Upper lobe of left lung (tissue), 6 donors: ENCODE measurements at places on chromosomes 4 and X.

- no peak for DNase-seq
These were observed 121.3 kb upstream of the WDR17 start for GRCh38 chr4:175944126-175944910.

DNA sequence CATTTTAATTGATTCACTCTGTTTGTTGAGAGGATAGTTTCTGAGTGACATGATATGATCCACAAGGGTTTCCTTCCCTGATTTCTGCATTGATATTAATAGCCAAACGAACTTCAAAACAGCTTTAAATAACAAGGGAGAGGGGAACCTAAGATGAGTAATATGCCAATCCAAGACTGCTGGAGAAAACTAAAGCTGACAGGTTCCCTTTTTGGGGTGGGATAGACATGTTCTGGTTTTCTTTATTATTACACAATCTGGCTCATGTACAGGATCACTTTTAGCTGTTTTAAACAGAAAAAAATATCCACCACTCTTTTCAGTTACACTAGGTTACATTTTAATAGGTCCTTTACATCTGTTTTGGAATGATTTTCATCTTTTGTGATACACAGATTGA lies 182.2 kb downstream of the AR start:
- DNase-seq: no peak

DNA sequence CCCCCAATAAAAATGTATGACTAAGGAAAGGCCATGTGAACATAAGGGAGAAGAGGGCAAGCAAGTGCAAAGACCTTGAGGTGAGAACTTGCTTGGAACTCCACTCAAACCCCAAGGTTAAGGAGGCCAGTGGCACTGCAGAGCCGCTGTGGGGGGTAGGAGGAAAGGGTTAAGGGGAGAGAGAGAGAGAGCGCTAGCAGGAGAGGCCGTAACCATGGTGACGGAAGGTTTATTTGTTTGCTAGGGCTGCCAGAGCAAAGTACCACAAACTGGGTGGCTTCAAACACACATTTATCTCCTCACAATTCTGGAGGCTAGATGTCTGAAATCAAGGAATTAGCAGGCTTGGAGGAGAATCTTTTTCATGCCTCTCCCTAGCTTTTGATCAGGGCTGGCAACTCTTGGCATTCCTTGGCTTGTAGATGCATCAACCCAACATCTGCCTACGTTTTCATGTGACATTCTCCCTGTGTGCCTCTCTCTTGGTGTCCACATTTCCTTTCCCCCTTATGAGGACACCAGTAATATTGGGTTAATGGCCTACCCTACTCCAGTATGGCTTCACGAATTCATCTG lies 35.2 kb downstream of the SMIM20 start:
- no peak for DNase-seq

DNA sequence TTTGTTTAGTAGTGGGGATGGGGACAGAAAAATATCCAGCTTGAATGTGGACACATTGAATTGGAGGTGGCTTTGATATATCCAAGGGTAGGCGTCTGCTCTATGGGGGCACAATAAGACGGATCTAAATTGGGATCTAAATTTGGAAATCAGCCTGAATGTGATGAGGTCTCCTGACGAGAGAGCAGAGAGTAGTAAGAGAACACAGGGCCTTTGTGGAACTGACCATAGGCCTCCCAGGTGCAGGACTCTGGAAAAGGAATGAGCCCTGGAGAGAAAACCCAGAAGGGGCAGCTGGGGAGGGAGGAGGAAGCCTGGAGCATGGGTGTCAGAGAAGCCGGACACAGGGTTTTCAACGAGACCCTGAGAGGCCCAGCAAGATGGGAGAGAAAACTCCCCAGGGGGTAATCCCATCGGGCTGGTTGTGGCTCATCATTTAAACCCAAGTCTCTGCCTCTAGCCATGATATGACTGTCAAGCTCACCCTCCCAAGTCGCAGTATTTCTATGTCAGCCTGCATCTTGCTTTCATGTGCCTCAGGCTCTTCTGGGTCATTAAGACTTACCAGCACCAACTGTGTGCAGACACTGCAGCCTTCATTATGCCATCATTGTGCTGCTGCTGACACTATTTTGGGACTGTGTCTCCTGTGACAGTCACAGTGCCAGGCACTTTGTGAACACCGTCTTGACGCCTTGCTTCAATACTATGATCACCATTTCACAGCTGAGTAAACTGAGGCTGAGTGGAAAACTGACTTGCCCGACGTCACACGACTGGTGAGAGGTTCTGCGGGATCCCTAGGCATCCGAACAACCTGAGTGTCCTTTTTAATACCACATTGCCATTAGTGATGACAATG lies 57.1 kb downstream of the ANAPC4 start:
- DNase-seq: no peak

GRCh38 chr4:109127866-109128265 lies 174.6 kb downstream of the COL25A1 start:
- no peak for DNase-seq
